ENCODE measurements at places on chromosomes 7 and 10.

DNA sequence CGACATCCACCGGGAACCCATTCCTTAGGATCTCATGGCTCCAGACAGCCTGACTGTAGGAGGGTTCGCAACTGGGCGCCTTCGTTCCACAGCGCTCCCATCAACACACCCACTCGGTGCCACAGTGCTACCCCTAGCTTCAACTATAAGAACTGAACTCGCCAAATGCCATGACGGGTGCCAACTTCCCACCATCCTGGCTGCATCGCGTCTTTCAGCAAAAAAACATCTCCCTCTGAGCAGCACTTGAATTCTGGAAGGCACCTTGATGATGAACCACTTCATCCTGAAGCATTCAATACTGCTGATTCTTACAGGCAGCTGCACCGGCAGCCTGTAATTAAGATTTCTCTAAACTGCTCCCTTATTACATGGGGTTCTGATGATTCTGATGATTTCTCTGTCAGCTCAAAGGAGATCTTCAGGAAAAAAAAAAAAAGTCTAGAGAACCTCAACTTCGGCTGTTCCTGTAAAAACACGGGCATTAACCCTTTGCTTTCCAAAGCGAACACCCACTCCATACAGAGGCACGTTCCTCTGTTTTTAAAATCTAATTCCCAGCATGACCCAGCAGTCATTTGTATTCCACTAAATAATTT is 1.3 kb downstream of the CYTH3 start:
- DNase-seq, result no peak

GRCh38 chr7:26784118-26784517 is 80.3 kb downstream of the SKAP2 start:
- DNase-seq, result no peak

DNA sequence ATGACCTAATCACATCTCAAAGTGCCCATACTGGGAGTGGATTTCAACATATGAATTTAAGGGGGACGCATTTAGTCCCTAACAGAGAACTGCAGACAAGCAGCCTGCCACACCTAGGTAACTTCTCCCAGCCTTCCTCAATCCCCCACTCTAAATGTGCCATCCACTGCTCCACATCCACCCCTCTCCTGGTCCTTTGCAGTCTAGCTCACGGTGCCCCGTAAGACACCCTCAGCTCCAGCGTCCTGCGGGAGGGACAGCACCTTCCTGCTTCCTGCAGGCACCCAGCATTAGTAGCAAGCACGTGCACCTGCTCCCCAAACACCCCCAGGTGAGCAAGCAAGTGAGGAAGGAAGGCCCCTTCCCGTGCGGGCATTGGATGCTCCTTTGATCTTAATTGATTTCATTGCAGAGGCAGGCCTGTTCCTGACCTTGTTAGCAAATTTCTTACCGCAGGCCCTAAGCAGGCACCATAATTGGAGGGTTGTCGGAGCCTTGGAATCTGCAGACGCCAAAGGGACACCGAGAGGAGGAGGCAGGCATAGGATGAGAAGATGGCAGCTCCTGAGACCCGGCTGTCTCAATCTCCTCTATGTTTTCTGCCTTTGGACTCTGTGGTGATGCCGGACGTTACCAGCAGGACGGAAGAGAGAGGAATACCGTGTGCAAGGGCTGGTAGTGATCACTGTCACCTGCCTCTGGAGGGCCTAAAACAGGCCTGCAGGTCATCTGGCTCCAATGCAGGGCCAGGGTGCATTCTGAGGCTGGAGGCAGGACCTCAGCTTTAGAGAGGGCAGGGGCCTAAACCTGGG is 75.8 kb upstream of the CHST15 start:
- DNase-seq, result no peak

- no peak for DNase-seq
These were observed 24.5 kb upstream of the KLF14 start for GRCh38 chr7:130758429-130759056.

- no peak for DNase-seq
These were observed 155.7 kb upstream of the HGF start for GRCh38 chr7:81925530-81925929.

DNA sequence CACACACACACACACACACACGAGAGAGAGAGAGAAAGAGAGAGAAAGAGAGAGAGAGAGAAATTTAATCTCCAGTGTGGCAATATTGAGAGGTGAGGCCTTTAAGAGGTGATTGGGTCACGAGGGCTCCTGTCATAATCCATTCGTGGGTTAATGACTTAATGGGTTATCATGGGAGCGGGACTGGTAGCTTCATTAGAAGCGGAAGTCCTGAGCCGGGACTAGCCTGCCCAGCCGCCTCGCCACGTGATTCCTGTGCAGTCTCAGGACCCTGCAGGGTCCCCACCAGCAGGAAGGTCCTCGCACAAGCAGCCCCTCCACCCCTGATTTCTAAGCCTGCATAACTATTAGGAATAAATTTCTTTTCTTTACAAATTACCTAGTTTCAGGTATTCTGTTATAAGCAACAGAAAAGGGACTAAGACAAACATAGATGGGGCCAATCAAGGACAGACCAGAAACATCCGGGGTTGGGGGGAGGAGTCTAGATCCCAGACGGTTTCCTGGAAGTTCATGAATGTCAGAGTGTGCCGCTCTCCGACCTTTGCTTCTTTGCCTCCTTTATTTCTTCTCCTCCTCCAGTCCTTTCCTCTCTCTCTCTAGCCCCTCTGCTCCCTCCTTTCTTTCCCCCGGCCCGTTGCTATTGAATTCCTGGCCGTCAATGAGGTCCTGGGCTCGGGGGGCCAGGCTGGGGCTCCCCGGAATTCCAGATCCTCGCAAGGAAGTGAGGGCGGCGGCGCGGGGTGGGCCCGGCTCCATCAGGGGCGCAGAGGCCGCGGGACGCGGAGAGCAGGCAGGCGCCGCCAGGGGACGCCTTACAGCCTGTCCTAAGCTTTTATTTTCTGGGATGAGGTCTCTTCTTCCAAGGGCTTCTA is 146.8 kb downstream of the CYP26A1 start:
- no peak for DNase-seq
